ENCODE measurements at places on chromosomes 7 and 10. TPM values are rescaled to one million over a fixed set of nuclear protein-coding genes. Genes with fewer than 3 reads are reported as not detected.

Gene ZC3HAV1L
- 7.1 TPM for total RNA-seq

Gene FOXP2
- total RNA-seq = 10.9 TPM

Gene TMEM213
- not detected for total RNA-seq

Gene NAPEPLD
- total RNA-seq = 18.9 TPM

Gene FLNC
- 462 TPM for total RNA-seq

Gene C10orf62
- not detected for total RNA-seq

Gene CAV2
- 79.1 TPM for total RNA-seq

Gene TRIL
- total RNA-seq = 0.58 TPM

Gene MAD1L1
- 47.0 TPM for total RNA-seq

Gene PILRB
- 8.9 TPM for total RNA-seq

Gene PRRT4
- not detected for total RNA-seq

Gene KCNIP2
- total RNA-seq = 0.66 TPM

Gene RASSF4
- total RNA-seq = 15.1 TPM

Gene ELFN1
- 7.6 TPM for total RNA-seq

Measured in smooth muscle cell of trachea (primary cell).